Tibial nerve (tissue), 4 donors: ENCODE measurements at places on chromosomes 1 and 21. TPM values are rescaled to one million over a fixed set of nuclear protein-coding genes. Genes with fewer than 3 reads are reported as not detected.

Gene CIART
- total RNA-seq = 12.8 TPM

Gene CFAP45
- total RNA-seq = 0.66 TPM

Gene LY9
- 0.22 TPM for total RNA-seq

Gene AQP10
- not detected for total RNA-seq

Gene KRTAP11-1
- total RNA-seq = not detected

Gene BLACAT1
- not detected for total RNA-seq

Gene CFHR5
- not detected for total RNA-seq

DNA sequence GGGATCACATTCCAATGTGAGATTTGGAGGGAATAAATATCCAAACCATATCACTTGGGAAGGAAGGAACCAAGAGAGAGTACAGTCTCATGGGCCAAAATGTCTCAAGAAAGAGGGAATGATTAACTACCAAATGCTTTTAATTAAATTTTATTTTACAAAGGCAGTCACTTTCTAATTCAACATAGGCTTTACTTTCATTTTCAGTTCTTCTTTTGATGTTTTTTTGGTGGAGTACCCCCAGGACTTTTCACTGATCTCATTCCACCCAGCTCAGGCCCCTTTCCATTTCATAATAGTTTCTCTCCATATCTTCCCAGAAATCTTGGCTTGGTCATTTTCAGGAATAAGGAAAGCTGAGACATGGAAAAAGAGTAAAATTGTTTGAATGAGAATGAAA lies 5.1 kb upstream of the SLAMF7 start:
- no peaks in the 10 kb centered on the region for H3K36me3 ChIP-seq
- H3K4me1 ChIP-seq = no peaks in the 10 kb centered on the region
- H3K4me3 ChIP-seq = no peak overlapping the region
- H3K27me3 ChIP-seq = no peaks in the 10 kb centered on the region

GRCh38 chr1:96292141-96292540 lies 429.4 kb upstream of the PTBP2 start:
- no peaks in the 10 kb centered on the region for H3K4me1 ChIP-seq
- H3K36me3 ChIP-seq = no peaks in the 10 kb centered on the region
- H3K27ac ChIP-seq = no peak overlapping the region
- H3K27me3 ChIP-seq = no peaks in the 10 kb centered on the region
- no peak for DNase-seq

GRCh38 chr21:15676935-15677334 lies 52.8 kb upstream of the USP25 start:
- no peaks in the 10 kb centered on the region for H3K27me3 ChIP-seq
- H3K4me1 ChIP-seq = no peaks in the 10 kb centered on the region
- DNase-seq = no peak
- H3K27ac ChIP-seq = no peak overlapping the region
- no peak overlapping the region for H3K4me3 ChIP-seq

GRCh38 chr1:228337031-228337564 lies 69.5 kb downstream of the TRIM11 start:
- H3K27me3 ChIP-seq = no peaks in the 10 kb centered on the region
- H3K27ac ChIP-seq = no peak overlapping the region
- no peaks in the 10 kb centered on the region for H3K36me3 ChIP-seq

DNA sequence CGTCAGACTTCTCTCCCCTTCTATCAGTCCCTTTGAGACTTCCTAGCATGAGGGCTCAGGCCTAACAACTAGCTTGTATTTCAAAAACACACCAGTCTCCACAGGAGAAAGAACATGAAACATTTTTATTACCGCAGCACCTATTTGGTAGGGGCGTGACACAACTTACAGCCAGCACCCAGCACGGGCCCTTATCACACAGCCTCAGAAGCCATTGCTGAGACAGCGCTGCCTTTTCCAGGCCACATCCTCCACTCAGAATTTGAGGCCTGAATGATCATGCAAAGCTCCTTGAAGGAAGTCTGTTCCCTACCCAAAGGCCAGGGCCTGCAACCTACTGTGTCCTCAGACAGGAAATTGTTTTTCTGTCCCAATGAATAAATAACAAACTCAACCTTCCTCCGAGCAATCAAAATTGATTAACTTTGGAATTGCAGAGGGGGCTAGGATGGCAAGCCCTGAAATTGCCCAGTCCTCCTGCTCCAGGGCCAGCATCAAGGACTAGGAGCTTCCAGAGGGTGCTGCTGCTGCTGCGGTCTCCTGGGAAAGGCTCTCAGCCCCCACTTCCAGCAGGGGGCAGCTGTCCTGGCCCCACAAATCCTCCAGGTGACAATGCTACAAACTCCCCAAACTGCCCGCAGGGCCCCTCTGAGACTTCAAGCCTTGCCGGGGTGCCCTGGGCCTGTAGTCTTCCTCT lies 94.3 kb upstream of the GALNT2 start:
- H3K4me1 ChIP-seq = no peaks in the 10 kb centered on the region
- no peaks in the 10 kb centered on the region for H3K27me3 ChIP-seq
- H3K36me3 ChIP-seq = no peaks in the 10 kb centered on the region
- no peak for DNase-seq

DNA sequence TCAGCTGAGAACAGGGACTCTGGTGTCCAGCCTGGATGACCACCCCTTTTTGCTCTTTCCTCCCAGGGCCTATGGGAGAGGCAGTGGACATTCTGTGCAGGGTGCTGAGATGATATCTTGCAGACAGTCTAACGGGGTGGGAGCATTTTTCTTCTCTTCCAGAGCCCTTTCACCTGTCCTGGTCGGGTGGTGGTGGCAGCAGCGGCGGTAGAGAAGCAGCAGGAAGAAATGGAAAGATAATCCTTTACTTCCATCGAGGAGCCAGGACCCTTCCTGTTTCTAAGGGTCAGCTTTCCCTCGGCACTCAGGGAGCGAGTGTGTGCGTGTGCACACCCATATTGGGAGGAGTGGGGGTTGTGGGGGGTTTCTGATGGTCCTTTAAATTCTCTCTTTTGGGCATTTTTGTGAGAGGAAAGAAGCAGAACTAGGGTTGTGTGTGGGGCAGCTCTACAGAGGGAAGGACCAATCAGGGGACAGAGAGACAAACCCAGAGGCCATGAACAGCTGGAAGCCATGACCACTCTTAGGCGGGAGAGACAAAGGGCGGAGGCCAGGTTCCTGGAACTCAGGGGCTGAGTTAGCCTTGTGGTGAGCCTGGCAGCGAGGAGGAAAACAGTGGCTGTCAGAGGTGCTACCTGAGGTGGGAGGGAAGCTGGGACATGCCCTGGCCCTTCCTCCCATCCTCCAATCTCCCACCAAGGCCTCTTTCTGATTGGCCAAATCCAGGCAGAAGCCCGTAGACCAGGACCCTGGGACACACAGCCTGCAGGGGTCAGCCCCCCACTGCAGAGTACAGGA lies 31.2 kb upstream of the CSF3R start:
- DNase-seq = no peak

DNA sequence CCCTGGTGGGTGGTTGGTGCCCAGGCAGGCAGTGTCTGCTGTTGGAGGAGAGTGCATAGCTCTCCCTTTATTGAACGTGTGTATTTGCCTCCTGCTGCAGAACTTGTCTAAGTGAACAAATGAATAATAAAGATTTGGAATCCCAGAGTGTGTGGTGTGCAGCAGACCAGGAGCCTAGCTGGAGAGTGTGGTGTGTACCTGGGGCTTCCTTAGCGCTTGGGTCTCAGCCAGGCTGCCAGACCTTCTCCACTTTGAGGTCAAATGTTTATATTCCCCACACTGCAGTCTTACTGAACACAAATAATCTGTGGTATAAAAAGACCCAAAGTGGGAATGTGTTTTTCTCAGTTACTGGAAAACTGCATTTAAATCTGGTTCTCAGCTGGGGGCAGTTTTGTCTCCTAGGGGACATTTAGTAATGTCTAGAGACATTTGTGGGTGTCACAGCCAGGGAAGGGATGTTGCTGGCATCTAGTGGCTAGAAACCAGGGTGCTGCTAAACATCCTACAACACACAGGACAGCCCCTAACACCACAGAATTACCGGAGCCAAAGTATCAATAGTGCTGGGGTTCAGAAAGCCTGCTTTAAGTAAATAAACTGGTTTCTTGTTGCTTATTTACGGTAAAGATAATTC lies 23.6 kb downstream of the SLC37A1 start:
- no peaks in the 10 kb centered on the region for H3K4me1 ChIP-seq
- H3K27me3 ChIP-seq = no peaks in the 10 kb centered on the region
- H3K36me3 ChIP-seq = peaks cover 46% of the 10 kb centered on the region
- no peak overlapping the region for H3K27ac ChIP-seq
- no peak overlapping the region for H3K4me3 ChIP-seq
- DNase-seq = no peak

DNA sequence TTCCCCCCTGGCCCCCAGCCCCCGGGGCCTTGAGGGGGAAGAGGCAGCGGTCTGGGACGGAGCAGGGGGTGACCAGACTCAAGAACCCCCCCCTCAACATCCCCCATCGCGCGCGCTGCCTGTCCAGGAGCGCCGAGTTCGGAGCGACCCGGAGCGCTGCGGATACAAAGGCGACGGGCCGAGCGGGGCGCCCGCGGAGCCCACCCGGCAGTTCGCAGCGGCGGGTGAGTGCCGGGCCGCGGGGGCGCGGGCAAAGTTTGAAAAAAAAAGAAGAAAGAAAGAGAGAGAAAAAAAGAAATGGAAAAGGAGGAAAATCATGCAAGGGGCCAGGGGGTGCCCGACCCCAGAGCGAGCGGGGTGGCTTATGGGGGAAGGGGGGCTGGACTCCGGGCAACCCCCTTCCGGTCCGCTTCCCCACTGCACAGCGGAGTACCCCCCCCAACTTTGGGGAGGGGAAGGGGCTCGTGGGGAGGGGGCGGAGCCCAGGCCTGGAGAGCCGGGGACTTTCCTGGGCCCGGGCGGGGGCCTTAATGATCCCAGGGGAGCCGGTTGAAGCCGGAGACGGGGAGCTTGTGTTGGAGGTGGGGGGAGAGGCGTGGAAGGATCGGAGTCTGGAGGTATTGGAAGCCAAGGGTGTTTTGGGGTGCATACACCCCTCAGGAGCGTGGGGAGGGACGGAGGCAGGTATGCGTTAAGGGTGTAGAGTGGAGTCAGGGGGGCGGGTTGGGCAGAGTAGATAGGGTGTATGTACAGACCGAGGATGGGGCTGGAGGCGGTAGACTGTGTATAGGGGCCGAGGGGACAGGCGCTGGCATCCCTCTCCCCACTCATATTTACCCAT lies 502 bp downstream of the VANGL2 start:
- no peak for DNase-seq
- no peaks in the 10 kb centered on the region for H3K36me3 ChIP-seq
- peaks cover 35% of the 10 kb centered on the region for H3K4me1 ChIP-seq

GRCh38 chr1:55820501-55820900 lies 605.3 kb upstream of the USP24 start:
- peaks cover 9% of the 10 kb centered on the region for H3K4me1 ChIP-seq
- H3K36me3 ChIP-seq = no peaks in the 10 kb centered on the region
- H3K27ac ChIP-seq = no peak overlapping the region
- no peak overlapping the region for H3K4me3 ChIP-seq
- H3K27me3 ChIP-seq = no peaks in the 10 kb centered on the region
- DNase-seq = no peak

- no peak for DNase-seq
- no peak overlapping the region for H3K4me3 ChIP-seq
- H3K4me1 ChIP-seq = no peaks in the 10 kb centered on the region
- no peaks in the 10 kb centered on the region for H3K36me3 ChIP-seq
Observed at GRCh38 chr1:106680216-106680615, 376.3 kb upstream of the PRMT6 start.

- no peak overlapping the region for H3K27ac ChIP-seq
- no peak overlapping the region for H3K4me3 ChIP-seq
- no peak for DNase-seq
- no peaks in the 10 kb centered on the region for H3K4me1 ChIP-seq
Observed at GRCh38 chr1:22406722-22407495, 44.7 kb upstream of the ZBTB40 start.

DNA sequence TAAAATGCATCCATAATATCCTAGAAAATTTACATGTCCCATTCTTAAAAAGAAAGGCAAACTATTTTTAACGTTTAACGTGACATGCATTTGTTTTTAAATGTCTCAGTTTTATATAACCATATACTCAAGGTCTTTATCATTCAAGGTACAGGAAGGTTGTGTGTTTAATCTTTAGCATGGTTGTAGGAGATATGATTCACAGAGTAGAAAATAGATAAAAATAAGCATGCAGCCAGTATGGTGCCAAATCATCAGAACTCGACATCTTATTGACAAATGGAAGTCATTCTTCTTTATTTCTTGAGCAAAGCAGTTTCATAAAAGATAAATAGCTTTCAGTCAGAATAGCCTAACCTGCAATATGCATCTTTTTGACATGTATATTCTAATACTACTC lies 51.0 kb downstream of the SAMSN1 start:
- no peaks in the 10 kb centered on the region for H3K27me3 ChIP-seq
- no peaks in the 10 kb centered on the region for H3K4me1 ChIP-seq
- H3K36me3 ChIP-seq = no peaks in the 10 kb centered on the region
- no peak overlapping the region for H3K27ac ChIP-seq

- no peaks in the 10 kb centered on the region for H3K27me3 ChIP-seq
- H3K4me1 ChIP-seq = no peaks in the 10 kb centered on the region
- no peaks in the 10 kb centered on the region for H3K36me3 ChIP-seq
- H3K27ac ChIP-seq = no peak overlapping the region
- no peak for DNase-seq
- H3K4me3 ChIP-seq = no peak overlapping the region
Observed at GRCh38 chr1:21592086-21592865, 76.9 kb downstream of the RAP1GAP start.

GRCh38 chr1:168623003-168623828 lies 46.8 kb downstream of the XCL1 start:
- DNase-seq = no peak
- peaks cover 15% of the 10 kb centered on the region for H3K4me1 ChIP-seq
- no peaks in the 10 kb centered on the region for H3K27me3 ChIP-seq
- H3K27ac ChIP-seq = no peak overlapping the region
- no peaks in the 10 kb centered on the region for H3K36me3 ChIP-seq
- no peak overlapping the region for H3K4me3 ChIP-seq

DNA sequence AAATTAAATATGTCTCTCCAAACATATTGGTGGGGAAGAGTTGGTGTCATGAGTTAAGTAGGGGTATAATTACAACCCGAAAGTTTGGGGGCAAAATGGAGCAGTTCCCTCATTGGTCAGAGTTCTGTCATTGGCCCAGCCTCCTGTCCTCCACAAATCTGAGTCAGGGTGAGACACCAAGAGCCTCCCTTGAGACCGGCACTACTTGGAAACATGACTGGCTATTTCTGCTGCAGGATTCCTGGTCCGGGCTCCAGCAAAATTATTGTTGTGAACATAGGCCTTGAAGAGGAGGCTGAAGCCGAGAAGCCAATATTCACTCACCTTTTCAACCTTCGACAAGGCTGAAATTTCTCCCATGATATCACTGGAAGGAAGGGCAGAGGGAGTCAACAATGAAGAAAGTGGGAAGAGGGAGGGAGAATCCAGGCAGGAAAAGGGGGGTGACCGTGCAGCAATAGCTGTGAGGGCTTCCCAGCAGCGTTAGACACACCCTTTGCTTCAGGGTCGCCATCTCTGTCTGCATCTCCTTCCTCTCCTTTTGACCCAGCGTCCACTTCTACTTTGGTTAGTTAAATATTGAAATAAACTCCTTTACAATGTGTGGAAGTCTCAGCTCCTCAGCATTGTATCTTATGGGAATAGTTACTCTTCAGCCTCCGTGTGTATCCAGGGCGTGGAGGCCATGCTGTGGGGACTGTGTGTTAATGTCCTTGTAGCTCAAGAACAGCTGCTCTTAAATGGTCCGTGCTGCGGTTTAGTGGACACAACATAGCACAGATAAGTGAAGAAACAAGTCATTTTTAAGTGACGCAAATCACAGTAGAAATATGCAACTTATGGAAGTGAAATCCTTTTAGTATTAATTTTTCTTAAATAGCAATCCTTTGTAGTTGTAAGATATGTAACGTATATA lies 307.4 kb downstream of the DISC1 start:
- no peak overlapping the region for H3K27ac ChIP-seq
- peaks cover 60% of the 10 kb centered on the region for H3K4me1 ChIP-seq
- H3K36me3 ChIP-seq = no peaks in the 10 kb centered on the region
- H3K4me3 ChIP-seq = no peak overlapping the region

- no peak overlapping the region for H3K27ac ChIP-seq
- no peaks in the 10 kb centered on the region for H3K36me3 ChIP-seq
- H3K27me3 ChIP-seq = no peaks in the 10 kb centered on the region
- H3K4me3 ChIP-seq = no peak overlapping the region
- peak; percentile 71 for DNase-seq
- H3K4me1 ChIP-seq = peaks cover 6% of the 10 kb centered on the region
Observed at GRCh38 chr21:41610042-41610839, 102.3 kb upstream of the TMPRSS2 start.
